ENCODE measurements at places on chromosomes 12 and 14.

GRCh38 chr12:57230381-57231155 is 1.1 kb downstream of the SHMT2 start:
- DNase-seq: no peak

GRCh38 chr12:51818566-51819300 is 29.8 kb downstream of the FIGNL2 start:
- DNase-seq: no peak

DNA sequence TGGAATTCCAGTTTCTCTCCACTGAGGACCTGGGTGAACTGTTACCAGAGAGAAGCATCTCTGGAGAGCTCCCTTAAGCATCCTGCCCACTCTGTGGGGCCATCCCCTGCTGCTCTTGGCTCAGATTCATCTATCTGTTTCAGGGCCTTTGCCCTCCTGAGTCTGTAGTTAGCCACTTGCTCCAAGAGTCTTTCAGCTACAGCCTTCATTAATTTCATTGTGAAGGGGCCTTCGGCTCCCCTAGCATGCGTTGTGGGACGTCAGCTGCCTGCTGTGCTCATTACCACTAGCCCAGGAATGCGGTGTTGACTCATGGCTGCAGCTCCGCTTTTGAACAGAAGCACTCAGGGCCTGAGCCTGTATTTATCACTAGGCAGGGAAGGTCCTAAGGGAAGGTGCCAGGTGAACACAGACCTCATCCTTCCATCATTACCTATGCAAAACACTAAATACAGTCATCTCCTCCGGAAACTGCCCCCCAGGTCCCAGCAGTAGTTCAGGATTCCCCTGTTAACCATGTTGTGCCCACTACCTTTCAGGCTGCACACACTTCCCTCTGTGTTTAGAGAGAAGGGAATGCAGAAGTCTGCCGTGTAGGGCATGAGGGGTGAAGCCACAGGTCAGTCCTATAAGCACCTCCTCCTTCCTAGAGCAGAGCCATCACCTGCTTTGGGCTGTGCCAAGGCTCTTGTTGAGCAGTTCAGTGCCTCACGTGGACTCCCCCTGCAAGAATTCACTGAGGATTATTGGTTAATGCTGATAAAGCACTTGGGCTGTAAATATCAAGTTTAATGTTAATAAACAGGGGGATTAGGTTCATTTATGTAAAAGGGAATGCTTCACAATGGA is 191.4 kb downstream of the CACNA1C start:
- DNase-seq: no peak

- no peak for DNase-seq
Observed at GRCh38 chr12:104991565-104992128, 5.5 kb downstream of the NOPCHAP1 start.

DNA sequence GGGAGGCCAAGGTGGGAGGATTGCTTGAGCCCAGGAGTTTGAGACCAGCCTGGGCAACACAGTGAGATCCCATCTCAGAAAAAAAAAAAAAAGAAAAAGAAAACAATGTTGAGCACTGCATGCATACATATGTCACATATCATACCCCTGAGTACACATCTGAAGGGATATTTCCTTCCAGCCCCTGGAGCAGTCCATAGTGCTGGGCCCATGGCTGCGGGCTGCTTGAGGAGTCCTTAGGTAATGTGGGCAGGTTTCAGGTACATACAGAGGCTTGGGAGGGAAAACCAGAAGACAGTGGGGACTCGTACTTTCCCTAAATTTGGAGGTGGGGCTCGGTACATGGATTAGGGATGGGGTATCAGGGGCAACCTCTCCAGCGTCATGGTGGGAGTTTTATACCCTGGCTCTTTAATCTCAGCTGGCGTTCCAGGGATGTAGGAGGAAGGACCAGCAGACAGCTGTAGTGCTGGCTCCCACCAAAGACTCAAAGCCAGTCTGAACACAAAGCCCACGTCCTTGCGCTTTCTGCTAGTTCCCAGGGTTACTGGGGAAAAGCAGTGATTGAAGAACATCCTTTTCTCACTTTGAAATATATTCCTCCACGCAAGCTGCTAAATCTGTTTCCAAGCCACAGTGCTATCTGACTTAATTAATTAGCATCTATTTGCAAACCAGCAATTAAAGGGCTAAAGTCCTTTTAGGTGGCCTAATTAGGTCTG is 5.2 kb downstream of the OTUB2 start:
- DNase-seq: no peak

DNA sequence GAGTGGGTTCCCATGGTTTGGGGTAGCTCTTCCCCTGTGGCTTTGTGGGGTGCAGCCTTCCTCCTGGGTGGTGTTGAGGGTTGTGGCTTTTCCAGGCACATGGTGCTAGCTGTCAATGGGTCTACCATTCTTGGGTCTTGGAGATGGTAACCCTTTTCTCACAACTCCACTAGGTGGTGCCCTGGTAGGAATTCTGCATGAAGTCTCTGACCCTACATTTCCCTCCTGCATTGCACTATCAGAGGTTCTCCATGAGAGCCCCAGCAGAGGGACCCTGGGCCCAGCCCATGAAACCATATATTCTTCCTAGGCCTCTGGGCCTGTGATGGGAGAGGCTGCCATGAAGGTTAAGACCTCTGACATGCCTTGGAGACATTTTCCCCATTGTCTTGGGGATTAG is 1093.3 kb downstream of the SLC16A7 start:
- peak; percentile 30 for DNase-seq

GRCh38 chr14:92507174-92507768 is 6.3 kb upstream of the RIN3 start:
- no peak for DNase-seq

DNA sequence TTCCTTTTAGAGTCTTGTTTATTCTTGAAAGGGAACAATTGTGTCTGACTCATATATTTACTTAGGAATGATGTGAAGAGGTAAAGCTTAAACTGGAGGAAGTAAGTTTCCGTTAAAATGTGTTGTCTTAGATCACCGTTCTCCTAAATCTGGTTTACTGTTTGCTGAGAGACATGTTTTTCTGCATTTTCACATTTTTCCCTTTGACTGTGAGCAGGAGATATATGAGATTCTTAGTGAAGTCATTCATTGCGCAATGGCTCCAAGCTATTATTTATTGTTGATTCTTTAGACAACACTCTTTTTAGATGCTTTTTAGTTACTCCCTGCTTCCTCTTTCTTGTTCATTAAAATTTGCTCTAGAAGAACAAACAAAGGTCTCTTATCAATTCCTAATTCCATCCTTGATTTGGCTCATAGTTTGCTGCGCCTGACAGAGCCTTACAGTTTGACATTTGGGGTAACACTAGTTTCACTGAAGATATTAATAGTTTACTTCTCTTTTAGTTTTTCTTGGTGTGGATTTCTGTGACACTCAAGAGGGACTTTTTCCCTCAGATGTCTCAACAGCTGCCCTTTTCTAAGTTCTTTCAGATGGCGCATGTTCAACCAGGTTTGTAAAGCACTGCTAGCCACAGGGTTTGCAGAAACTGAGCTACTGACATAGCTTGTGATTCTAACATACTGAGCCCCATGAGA is 11.4 kb downstream of the CLECL1 start:
- DNase-seq: no peak

DNA sequence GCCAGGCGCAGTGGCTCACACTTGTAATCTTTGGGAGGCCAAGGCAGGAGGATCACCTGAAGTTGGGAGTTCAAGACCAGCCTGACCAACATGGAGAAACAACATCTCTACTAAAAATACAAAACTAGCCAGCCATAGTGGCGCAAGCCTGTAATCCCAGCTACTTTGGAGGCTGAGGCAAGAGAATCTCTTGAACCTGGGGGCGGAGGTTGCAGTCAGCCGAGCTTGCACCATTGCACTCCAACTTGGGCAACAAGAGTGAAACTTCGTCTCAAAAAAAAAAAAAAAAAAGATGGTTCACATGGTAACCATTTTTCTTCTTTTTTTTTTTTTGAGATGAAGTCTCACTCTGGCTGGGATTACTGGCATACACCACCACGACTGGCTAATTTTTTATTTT is 35.3 kb downstream of the SLC2A14 start:
- DNase-seq: no peak

DNA sequence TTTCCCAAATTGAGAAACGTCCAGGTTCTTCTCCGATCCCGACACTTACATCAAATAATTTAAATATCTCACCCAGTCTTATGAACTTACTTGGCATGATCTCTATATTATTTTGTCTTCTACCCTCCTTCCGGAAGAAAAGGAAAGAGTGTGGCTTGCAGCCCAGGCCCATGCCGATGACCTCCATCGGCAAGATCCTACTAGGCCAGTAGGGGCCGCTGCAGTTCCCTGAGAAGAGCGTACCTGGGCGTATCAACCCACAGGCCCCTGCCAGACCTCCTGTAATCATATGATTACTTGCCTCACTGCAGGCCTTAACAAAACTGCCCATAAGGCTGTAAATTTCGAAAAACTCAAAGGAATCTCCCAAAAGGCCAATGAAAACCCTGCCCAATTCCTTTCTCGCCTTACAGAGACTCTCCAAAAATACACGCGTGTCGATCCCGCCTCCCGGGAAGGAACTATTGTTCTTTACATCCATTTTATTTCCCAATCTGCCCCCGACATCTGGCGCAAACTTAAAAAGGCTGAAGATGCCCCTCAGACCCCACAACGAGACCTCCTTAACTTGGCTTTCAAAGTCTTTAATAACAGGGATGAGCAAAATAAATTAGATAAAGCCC is 69.6 kb downstream of the MOK start:
- peak; percentile 72 for DNase-seq

DNA sequence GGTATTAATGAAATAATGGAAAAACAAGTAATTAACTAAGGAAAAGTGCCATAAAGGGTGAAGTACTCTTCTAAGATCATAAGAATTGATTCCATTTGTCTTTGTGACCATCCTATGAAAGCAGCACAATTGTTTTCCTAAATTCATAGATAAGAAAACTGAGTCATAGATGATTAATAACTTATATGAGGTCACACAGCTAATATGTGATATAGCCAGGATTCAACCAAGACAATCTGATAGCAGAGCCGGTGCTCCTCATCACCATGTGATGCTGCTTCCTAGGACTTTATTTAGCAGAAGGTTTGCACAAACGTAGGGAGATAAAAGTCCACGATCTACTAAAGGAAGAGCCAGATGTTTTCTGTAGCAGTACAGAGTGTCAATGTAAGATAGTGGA is 181.5 kb upstream of the SYT1 start:
- no peak for DNase-seq

DNA sequence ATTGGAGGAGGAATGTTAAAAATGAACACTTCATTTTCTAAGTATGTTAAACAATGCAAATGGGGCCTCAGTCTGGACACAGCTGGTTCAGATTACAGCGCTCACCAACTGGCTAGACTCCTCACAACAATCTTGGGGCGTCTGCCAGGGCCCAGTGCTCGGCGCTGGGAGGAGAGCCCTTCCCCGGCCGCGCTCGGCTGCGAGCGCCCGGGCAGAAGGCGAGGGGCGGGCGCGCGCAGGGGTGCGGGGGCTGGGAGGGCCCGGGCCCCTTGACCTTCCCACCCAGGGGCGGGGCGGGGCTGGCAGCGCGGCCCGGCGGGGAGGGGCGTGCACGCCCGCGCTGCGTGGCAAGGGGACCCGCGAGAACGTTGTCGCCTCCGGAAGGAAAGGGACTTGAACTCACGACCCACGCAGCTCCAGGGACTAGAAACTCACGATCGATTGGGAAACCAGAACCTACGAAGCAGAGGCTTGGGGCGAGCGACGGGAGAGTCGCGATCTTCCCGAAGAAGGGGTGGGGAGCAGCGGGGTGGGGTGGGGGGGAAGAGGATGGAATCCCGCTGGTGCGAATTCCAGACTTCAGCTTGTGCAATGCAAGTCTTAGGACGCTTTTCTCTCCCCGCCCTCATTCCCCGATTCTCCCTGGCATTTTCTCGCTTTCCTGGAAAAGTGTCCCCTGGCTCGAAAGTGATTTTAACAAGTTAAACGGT is at the start of gene FBLN5:
TSS of gene FBLN5 (minus strand) at position 220 of the 710 bp plus-strand sequence. CDS start 465 bp downstream, outside the sequence.
- no peak for DNase-seq
